ENCODE measurements at places on chromosomes 3 and 15. TPM values are rescaled to one million over a fixed set of nuclear protein-coding genes. Genes with fewer than 3 reads are reported as not detected.

The TRH gene
- not detected for total RNA-seq

DNA sequence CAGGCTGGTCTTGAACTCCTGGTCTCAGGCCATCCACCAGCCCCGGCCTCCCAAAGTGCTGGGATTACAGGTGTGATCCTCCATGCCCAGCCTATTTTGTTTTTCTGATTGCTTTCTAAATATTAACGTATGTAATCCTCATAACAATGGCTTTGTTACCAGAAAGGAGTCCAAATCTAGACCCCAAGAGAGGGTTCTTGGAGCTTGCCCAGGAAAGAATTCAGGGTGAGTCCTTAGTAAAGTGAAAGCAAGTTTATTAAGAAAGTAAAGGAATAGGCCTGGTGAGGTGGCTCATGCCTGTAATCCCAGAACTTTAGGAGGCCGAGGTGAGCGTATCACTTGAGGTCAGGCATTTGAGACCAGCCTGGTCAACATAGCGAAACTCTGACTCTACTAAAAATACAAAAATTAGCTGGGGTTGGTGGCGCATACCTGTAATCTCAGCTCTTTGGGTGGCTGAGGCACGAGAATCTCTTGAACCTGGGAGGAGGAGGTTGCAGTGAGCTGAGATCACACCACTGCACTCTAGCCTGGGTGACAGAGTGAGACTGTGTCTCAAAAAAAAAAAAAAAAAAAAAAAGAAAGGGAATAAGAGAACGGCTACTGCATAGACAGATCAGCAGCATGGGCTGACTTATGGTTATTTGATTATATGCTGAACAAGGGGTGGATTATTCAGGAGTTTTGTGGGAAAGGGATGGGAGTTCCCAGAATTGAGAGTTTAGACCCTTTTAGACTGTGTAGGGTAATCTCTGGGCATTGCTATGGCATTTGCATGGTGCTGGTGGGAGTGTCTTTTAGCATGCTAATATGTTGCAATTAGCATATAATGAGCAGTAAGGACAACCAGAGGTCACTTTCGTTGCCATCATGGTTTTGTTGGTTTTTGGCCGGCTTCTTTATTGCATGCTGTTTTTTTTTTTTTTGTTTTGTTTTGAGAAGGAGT, 36.1 kb downstream of the TYRO3 start:
- H3K4me1 ChIP-seq, result no peaks in the 10 kb centered on the region
- DNase-seq, result no peak
- no peak overlapping the region for H3K27ac ChIP-seq
- no peaks in the 10 kb centered on the region for H3K36me3 ChIP-seq
- H3K27me3 ChIP-seq, result peaks cover 8% of the 10 kb centered on the region

The DAZL gene
- total RNA-seq, result not detected

DNA sequence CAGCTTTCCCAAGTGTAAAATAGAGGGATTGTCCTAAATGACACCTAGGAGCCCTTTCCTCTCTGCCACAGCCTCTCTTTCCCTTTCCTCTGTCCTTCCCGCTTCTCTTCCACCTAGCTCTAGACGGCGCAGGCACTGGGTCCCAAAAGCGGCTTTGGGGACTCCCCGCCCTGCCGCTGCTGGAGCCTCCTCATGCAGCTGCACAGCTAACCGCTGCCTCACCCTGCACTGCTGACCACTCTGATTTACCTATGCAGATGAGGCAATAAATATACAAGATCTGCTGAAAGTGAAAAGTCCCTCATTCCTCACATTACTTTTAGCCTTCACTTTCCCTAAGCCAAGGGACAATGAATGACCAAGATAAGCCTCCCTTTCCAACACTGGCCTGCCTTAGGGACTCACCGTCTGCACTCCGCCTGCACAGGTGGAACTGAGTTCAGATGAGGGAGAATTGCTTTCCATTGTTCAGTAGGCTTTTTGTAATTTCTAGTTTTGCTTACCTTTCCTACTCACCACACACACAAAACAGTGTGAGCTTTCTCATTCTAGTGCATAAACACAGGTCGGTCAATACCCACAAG, 197.5 kb upstream of the BCL6 start:
- no peak overlapping the region for H3K27ac ChIP-seq
- no peak for DNase-seq
- peaks cover 3% of the 10 kb centered on the region for H3K4me1 ChIP-seq

DNA sequence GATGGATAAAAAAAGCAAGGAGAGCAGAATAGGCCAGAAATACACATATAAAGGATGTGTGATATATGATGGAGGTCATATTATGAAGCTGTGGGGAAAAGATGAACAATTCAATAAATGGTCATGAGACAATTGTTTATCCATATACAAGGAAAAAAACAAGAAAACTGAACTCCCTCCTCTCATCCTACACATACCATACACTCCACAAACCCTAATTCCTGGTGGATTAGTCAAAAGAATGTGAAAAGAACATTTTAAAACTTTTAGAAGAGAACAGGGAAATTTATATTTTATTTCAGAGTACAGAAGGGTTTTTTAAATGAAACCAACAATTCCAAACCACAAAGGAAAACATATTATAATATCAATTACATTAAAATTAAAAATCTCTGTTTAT, 34.5 kb upstream of the NR2E3 start:
- H3K27ac ChIP-seq, result no peak overlapping the region
- no peaks in the 10 kb centered on the region for H3K4me1 ChIP-seq
- DNase-seq, result no peak
- H3K4me3 ChIP-seq, result no peak overlapping the region
- H3K36me3 ChIP-seq, result no peaks in the 10 kb centered on the region
- H3K27me3 ChIP-seq, result peaks cover 4% of the 10 kb centered on the region

The GRM2 gene
- total RNA-seq, result 0.46 TPM

The CALML4 gene
- total RNA-seq, result 7.4 TPM

GRCh38 chr15:55774113-55774970, 31.4 kb upstream of the PRTG start:
- H3K36me3 ChIP-seq, result no peaks in the 10 kb centered on the region
- H3K4me1 ChIP-seq, result no peaks in the 10 kb centered on the region
- peak; percentile 23 for DNase-seq
- H3K4me3 ChIP-seq, result no peak overlapping the region
- peaks cover 22% of the 10 kb centered on the region for H3K27me3 ChIP-seq

GRCh38 chr15:96924570-96924969, 594.1 kb downstream of the NR2F2 start:
- no peaks in the 10 kb centered on the region for H3K4me1 ChIP-seq

The STRA6 gene
- total RNA-seq, result 0.25 TPM

The KNG1 gene
- total RNA-seq, result not detected

The ATP8B4 gene
- 3.4 TPM for total RNA-seq

- H3K4me3 ChIP-seq, result no peak overlapping the region
- H3K4me1 ChIP-seq, result peaks cover 34% of the 10 kb centered on the region
- H3K27ac ChIP-seq, result no peak overlapping the region
- H3K36me3 ChIP-seq, result peaks cover 4% of the 10 kb centered on the region
Observed at GRCh38 chr3:12983319-12983718, 89.9 kb downstream of the IQSEC1 start.

The DPPA2 gene
- not detected for total RNA-seq

All from activated naive CD8-positive, alpha-beta T cell treated with anti-CD3 and anti-CD28 coated beads for 36 hours (primary cell).